ENCODE measurements at places on chromosomes 7 and 10. TPM values are rescaled to one million over a fixed set of nuclear protein-coding genes. Genes with fewer than 3 reads are reported as not detected.

The POLR1F gene
- polyA plus RNA-seq: 22.5 TPM

The PPIF gene
- 65.6 TPM for polyA plus RNA-seq

GRCh38 chr10:132957131-132957530 lies 14.8 kb upstream of the CFAP46 start:
- DNase-seq: no peak

DNA sequence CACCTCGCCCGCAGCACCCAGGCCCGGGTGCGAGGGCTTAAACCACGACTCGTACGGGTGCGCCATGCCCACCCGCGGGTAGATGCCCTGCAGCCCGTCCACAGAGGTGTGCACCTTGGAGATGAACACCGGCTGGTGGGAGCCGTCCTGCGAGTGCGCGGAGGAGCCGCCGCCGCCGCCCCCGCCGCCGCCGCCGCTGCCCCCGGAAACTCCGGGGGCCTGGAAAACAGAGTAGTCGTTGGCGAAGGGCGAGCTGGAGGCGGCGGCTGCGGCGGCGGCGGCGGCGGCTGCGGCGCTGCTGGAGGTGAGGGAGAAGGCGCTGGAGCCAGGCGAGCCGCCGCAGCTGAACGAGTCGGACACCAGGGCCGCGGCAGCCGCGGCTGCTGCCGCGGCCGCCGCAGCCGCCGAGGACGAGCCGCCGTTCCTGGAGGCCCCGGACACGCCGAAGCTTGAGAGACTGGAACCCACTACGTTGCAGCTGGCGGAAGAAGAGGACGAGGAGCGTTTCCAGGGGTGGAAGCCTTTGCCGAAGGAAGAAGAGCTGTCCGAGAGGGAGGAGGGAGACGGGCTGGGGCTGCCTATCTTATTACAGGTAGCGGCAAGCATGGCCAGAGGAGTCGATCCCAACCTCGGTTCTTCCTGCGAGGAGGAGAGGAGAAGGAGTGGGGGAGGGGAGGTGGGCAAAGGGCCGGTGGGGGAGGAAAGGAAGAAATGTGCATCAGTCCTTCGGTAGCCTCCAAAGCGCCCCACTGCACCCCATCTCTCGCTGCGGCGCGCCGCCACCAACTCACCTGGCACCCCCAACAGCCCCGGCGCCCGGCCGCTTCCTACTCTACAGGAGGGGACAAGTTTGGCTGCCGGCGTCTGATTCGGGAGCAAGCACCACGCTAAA lies 1.3 kb downstream of the SP8 start:
- DNase-seq: no peak

GRCh38 chr10:96665306-96665705 lies 55.0 kb downstream of the PIK3AP1 start:
- DNase-seq: no peak

GRCh38 chr10:3482200-3482993 lies 302.6 kb downstream of the KLF6 start:
- DNase-seq: peak; percentile 94

DNA sequence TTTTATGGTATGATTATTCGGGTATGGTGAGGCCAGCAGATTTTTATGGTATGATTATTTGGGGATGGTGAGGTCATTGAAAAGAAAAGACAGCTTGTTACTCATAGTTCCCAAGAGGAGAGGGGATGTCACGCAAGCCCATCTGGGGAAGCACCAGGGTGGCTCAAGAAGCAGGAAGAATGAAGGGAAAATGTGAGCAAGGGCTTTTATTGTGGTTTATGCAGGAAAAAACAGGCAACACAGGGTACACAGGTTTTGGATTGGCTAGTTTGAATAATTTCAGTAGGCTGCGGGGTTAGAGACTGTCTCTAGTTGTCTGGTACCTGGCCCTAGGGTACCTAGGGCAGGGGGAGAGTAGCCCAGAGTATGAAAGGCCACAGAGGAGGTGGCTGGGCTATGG lies 26.8 kb upstream of the DGKI start:
- no peak for DNase-seq

DNA sequence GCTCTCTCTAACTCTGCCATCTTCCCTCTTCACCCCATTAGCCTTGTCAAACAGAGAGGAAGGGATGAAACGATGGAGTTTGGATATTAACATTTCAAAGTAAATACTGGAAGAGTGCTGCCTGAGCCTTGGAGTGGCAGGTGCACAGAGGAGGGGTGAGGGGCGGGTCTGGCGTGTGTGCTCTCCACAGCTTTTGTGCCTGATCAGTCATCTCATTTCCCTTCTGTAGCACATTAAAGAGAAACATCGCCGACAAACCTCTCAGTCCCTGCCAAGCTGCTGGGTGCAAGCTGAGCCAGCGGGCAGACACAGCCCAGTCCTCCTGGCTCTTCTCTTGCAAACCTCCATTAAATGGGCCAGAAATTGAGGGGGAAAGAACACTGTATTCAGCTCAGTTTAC lies 76.2 kb downstream of the SLIT1 start:
- no peak for DNase-seq

DNA sequence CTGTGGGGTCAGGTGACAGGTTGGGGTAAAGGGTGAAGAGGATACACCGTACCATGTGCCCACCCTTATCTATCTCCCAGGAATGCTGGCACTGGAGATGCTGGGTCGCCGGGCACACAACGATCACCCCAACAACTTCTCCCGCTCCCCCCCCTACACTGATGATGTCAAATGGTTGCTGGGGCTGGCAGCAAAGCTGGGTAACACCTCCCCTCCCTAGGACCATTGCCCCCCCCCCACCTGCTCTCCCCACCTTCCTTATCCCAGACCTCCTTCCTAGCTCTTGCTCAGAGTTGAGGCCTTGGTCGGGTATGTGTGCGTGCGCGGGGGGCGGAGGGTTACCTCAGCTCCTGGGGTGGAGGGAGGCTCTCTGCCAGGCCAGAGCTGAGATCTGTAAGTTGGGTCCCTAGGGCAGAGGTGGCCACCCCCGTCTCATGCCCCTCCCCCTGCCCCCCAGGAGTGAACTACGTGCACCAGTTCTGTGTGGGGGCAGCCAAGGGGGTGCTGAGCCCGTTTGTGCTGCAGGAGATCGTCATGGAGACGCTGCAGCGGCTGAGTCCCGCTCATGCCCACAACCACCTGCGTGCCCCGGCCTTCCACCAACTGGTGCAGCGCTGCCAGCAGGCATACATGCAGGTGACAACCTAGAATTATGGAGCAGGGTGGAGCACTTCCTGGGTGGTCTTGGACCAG lies 10.7 kb downstream of the NDST2 start:
- DNase-seq: no peak

DNA sequence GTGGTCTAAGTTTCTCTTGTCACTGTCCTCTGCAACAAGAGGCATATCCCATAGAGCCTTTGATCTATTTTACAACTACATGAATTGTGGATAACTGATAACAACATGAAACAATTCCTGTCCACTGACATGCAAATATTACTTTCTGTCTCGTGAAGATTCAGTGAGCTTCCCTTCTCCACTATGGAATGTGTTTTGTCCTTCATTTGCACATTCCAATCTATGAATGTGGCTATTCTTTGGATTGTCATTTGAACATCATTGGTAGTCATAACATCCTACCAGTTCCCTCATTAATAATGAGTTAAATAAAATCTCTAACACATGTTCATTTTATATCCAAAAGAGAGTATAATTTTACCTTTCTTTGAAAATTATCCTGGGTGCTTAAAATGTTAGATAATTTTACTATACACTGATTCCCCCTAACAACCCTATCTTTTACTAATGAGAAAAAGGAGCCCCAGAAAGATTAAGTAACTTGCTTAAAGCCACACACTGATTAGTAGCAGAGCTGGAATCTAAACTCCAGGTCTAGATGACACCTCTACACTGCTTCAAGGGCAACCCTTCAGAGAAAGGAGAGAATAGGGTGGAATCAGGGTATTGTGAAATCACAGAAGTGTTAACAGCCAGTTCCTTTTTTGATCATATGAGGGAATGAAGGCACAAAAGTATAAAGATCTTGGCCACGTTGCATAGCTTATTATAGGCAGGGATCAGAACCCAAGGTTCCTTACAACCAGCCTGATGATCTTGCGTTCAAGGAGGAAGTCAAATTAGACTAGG lies 39.1 kb downstream of the PDE1C start:
- no peak for DNase-seq

DNA sequence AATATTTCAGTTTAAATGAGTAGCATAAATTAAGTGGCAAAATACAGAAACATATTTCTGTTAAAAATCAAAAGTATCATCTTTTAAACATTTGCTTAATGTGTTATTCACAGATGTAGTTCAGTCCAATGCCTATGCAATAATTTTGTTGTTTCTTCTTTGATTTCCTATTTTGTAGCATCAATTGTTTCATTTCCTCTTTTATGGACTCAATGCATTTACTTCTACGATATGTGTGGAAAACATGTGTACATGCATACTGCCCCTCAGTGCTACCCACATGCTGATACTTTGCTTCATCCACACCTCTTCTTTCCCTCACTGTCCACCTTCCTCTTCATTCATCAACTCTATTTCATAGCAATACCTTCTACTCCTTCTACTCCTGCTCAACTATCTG lies 108.1 kb downstream of the PTN start:
- DNase-seq: no peak

GRCh38 chr10:24440817-24441797 lies 232.2 kb downstream of the KIAA1217 start:
- DNase-seq: no peak

GRCh38 chr10:88877298-88877697 lies 2.7 kb upstream of the STAMBPL1 start:
- no peak for DNase-seq

DNA sequence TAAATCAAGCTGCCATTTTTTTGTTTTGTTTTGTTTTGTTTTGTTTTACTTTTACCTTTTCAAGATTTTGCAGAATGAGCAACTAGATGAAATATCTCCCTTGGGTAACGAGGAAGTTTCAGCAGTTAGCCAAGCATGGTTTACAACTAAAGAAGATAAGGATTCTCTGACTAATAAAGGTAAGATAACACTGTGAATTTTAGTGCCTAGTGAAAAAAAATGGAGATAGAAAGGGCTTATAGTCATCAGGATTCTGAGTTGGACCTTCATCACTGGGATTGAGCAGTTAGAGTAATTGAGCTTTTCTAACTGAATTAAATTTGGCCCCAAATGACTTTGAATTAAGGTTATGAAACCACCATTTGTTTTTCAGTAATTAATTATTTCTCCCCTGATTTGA lies 21.2 kb downstream of the DMTF1 start:
- DNase-seq: no peak

DNA sequence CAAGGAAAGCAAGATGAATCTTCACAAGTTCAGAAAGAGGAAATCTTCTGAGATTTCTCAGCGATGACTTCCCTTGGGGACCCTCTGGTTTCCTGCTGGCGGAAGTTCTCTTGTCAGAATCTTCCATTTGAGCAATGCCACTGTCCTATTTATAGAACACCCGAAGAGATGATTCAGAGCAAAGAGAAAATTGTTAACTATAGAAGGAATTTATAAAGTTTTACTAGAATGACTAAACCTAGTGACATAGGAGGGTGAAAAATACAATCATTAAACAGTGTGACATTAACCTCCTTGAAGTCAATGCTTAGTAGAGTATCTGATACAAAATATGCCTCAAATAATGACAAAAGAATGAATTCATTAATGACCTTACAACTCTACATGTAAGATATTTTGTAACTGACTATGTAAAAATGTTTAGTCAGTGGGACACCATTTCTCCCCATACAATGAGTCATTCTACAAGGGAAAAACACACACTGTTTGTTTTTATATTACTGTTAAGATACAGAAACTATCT lies 206.5 kb upstream of the CNTNAP2 start:
- DNase-seq: no peak

Data from left renal cortex interstitium (tissue), 4 donors.